CD14-positive monocyte (primary cell): ENCODE measurements at places on chromosomes 5 and 9. TPM values are rescaled to one million over a fixed set of nuclear protein-coding genes. Genes with fewer than 3 reads are reported as not detected.

The CER1 gene
- not detected in 2 replicates for polyA plus RNA-seq

The C9orf43 gene
- polyA plus RNA-seq: 0.17 and 0.33 TPM in 2 replicates

The MTMR12 gene
- polyA plus RNA-seq: 17.3 TPM

The FSTL4 gene
- not detected for polyA plus RNA-seq

The PCA3 gene
- polyA plus RNA-seq: 0.04 TPM in 1 of 2 replicates, not detected in the other

GRCh38 chr5:125199968-125200865 is 453.8 kb upstream of the ZNF608 start:
- no peak for DNase-seq

- no peak for DNase-seq
Observed at GRCh38 chr9:91025856-91026255, 224.2 kb downstream of the SYK start.

- DNase-seq: no peak
Observed at GRCh38 chr9:99103901-99104458, 933 bp upstream of the TGFBR1 start.

GRCh38 chr5:165913059-165913458 is 2378.4 kb upstream of the WWC1 start:
- DNase-seq: no peak

DNA sequence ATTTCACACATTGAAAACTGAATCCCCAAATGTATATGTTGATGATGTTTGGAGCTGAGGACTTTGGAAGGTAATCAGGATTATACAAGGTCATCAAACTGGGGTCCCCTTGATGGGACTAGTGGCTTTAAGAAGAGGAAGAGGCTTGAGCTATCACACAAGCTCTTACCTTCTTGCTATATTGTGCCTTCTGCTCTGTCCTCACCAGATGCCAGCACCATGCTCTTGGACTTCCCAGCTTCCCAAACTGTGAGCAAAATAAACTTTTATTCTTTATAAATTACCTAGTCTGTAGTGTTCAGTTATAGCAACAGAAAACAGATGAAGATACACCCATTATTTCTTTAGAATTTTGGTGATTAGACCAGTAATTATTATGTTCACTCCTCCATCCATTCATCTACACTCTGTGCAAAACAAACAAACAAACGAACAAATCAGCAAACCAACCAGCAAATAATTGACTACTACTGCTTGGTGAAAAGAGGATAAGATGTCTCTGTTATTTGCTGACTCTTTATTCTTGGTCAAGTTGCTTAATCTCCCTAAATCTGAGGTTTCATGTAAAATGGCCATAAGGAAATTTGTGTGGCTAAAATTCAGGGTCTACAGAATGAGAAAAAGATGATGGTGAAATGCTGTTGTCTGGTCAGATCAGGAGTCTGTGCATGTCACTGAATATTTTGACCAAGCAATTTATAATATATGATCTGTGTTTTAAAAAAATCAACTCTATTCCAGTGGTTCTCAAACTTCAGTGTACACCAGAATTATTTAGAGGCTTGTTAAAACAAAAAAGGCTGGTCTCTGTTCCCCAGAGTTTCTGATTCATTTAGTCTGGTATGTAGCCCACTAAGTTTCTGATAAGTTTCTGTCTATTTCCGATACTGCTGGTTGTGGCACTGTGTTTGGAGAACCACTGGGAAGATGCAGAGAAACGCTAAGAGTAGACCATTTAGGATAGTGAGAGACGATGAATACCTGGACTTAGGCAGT is 854.1 kb downstream of the MAT2B start:
- DNase-seq: no peak

- no peak for DNase-seq
Observed at GRCh38 chr9:81848472-81848871, 79.8 kb upstream of the SPATA31D4 start.

GRCh38 chr9:96209407-96210271 is 92.3 kb downstream of the HSD17B3 start:
- no peak for DNase-seq

DNA sequence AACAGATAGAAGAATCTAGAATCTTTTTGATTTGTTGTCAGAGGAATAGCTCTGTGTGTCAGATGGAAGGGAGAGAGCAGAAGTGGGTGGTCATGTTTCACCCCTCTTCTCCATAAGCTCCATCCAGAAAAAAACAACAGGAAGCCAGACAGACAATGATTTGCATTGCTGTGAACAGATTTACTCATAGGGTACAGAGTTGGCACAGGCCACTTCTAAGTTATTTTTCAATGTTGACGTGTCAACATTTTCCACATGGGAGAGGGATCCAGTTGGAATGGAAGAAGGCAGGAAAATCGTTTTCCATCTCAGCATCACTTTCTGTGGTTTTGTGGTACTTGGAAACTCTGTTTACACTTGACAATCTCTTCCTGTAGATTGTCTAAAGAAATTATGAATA is 86.7 kb downstream of the INSYN2B start:
- no peak for DNase-seq
